ENCODE measurements at places on chromosomes 7 and 10.

DNA sequence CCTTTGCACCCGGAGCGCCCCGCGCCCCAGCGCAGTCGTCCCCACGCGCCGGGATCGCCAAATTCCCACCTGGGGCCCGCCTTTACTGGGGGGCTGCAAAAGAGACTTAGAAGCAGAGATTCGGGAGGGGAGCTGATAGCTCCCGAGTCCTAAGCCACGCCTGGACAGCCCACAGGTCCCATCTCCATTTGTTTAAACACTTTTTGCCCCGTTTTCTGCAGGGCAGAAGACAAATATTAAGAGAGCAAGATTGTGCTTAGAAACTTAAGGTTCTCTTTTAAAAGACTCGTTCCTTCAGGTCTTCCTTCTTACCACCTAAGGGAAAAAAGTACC lies 299.1 kb upstream of the NFE2L3 start:
- DNase-seq, result no peak

DNA sequence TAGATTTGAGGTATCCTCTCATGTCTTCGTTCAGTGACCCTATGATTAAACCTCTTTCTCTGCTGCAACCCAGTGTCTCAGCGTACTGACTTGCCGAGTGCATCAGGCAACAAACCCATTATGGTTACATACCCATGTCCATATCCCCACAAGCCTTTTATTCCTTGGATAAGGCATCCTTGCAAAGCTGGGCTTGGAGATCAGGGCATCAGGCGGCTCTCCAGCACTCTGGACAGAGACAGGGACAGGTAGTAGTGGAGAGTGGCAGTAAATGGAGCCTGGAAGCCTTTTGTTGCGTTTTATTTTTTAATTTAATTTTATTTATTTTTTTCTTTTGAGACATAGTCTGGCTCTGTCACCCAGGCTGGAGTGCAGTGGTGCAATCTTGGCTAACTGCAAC lies 32.0 kb upstream of the NPFFR1 start:
- DNase-seq, result no peak

GRCh38 chr10:49562893-49563292 lies 24.0 kb upstream of the ERCC6 start:
- DNase-seq, result no peak

DNA sequence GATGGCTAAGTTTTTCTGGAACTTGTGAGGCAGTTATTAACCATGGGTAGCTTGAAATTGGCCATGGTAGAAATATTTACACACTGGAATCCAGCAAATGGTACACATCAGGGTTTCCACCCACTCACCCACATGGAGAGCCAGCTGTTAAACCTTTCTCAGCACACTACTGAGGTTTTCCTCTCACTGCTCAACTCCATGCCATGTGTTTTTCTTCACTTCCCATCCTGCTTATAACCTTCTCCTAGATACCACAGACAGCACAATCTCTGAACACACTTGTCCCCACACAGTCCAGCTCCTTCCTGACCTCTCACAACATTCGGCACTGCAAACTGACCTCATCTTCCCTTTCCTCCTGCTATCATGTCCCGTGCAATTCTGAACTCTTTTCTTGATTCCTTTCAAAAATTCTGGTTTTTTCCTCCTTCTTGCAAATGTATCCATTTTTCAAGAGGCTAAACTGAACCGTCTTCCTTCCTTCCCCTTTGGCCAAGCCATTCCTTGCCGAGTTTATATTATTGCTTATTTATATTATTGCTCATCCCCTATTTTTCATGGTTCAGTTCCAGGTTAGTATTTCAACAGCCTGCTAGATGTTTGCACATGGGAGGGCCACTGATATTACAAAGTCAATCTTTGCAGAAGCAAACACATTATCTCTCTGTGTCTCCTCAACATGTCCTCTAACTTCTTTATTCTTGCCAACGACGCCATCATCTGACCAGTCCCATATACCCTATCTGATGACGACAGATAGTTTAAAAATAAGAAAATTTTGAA lies 606.4 kb downstream of the SORCS1 start:
- DNase-seq, result no peak

GRCh38 chr10:69421611-69422308 lies 5.0 kb upstream of the TACR2 start:
- DNase-seq, result no peak

DNA sequence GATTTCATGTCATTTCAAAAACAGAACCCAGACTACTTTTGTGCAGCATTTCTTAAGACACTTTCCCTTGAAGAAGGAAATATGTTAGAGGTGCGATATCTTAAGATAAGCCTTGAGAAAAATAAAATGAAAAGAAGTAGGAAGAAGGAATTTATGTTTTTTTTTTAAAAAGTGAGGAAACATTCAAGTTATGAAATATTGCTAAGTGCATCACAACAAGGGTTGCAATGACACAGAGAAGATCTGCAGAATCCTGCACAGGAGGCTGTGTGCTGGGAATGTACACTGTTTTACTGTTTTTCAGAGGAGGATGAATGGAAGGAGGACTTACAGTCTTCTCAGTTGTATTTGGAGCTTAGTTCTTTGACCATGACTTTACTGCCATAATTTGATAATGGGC lies 79.8 kb upstream of the NME8 start:
- DNase-seq, result no peak

DNA sequence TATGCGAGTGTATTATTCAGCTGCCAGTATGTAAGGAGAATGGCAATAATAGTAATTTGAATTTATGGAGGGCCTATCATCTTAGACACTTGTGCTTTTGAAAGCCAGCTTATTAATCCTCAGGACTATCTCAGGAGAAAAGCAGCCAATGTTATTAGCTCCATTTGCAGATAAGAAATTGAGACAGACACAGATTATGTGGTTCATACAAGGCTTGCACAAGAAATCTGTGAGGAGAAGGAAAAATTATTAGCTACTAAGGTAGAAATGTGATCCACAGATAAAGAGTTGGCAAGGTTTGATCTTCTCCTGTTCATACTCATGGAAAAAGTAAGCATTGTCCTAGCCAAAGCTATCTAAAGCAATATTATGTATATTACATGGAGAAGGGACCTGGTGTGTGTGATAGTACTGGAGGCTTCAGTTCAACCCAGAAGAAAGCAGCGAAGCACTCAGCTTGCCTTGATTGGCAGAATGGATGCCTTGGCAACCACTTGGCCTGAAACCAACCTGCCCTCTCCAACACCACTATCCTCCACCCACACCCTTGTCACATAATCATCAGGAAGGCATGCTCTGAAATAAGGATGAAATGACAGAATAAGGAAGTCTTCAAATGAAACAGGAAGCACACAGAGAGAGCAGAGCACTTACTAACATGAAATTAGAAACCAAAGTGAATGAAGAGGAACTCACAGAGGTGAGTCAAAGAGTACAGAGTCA lies 18.0 kb downstream of the MACC1 start:
- no peak for DNase-seq

Measured in CD4-positive, alpha-beta T cell treated with Interleukin-15 for 4 hours (primary cell).